HEK293T (cell line): ENCODE measurements at places on chromosomes 6 and 20.

DNA sequence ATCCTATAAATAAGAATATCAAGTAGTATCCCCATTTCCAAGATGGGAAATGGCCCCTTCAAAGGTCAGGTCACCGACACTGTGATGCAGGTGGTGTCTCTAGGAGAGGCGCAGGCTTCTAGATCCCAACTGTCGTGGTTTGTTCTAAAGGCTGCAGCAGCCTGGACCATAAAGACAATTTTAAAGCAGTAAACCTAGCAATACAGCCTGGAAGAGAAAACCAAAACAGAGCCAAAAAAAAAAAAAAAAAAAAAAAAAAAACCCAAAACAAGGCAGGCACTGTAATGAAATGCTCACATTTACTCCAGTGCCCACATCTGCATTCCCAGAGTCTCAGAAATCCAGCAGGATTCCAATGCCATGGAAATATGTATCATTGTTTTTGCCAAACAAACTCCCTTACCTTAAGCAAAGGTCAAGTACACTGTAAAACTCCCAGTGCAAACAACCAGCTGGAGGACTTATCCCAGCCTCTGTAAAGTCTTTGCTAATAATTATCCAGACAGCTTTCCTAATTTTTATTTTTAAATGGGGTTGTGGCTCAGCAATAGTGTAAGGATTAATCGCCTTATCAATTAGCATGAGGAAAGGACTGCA lies 98.2 kb downstream of the PSMG4 start:
- DNase-seq = no peak

- no peak for DNase-seq
These were observed 67.2 kb upstream of the SYNDIG1 start for GRCh38 chr20:24402188-24402587.

DNA sequence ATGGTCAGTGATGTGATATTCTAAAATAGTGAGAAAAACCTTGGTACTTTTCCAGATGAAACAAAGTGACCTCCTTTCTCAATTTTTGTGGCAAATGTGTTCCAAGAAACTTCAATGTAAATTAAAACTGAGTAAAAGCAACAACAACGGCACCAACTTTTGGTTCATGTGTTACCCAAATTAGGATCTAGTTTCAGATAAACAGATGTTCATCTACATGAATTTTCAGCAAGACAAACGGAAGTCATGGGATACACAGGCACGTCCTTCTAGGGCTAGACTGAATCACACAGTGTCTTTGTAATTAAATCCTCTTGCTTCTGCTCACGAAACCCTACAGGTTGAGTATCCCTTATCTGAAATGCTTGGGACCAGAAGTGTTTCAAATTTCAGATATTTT lies 915.2 kb downstream of the TFAP2A start:
- no peak for DNase-seq

GRCh38 chr20:2991532-2991931 lies 51.9 kb upstream of the GNRH2 start:
- no peak for DNase-seq

DNA sequence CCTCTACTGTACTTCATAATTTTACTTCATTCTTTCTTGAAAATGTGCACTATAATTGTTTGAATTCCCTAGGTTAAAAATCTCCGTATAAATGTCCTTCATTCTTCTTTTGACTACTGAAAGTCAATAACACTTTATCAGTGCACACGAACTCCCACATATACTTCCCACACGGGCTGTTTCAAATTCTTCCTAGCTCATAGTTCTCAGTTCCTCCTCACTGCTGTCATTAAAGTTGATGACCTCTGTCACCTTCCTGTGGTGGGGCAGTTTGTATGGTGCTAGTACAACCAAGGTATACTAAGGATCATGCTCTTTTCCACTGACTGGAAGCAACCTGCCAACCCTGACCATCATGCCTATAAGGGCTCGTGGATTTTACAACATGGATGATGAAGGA lies 40.0 kb upstream of the CD2AP start:
- no peak for DNase-seq

DNA sequence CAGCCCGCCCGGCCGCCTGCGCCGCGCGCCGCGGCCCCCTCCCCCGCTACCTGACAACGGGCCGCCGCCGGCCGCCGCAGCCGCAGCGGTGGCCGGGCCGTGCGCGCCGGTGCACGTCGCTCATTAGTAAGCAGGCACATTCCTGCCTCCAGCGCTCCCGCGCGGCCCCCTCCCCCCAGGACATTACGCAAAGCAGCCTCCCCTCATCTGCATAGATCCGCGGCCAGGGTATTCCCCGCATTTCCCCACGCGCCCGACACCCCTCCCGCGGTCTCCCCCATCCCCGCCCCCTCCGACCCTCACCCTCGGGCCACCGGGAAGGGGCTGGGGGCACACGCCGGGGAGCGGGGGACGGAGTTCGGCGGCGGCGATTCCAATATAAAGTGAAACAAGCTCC lies at the start of gene HIVEP2:
Gene HIVEP2, minus strand, starts transcription at position 128 of the 397 bp plus-strand sequence. CDS start 170,438 bp downstream, outside the sequence.
- peak; percentile 75 for DNase-seq

GRCh38 chr20:36273414-36274180 lies 32.5 kb upstream of the DLGAP4 start:
- DNase-seq = no peak

DNA sequence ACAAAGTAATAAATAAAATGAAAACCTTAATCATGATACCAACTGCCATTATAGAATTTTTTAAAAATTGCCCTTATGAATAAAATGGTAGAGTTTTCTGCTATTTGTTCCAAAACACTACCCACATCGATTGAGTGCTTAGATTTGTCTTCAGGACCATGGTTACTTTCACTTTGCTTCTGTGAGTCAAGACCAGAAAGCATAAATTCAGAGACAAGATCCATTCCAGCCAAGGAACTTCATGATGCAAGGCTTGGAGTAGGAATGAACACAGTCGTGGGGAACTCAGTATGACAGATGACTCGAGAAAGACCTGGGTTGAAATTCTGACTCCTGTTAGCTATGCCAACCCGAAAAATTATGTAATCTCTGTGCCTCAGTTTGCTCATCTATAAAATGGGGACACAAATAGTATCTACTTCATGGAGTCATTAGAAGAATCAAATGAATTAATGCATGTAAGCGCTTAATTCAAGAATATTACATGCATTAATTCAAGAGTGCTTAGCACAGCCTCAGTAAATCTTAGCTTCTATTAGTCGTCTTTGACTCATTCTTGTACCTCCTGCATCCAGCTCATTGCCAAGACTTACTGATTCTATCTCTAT lies 72.5 kb upstream of the MYLIP start:
- DNase-seq = no peak

- no peak for DNase-seq
These were observed 31.4 kb downstream of the GCLC start for GRCh38 chr6:53513519-53513966.

GRCh38 chr20:51625105-51625504 lies 82.6 kb upstream of the NFATC2 start:
- no peak for DNase-seq

- no peak for DNase-seq
These were observed 184.9 kb downstream of the TINAG start for GRCh38 chr6:54493138-54493537.

DNA sequence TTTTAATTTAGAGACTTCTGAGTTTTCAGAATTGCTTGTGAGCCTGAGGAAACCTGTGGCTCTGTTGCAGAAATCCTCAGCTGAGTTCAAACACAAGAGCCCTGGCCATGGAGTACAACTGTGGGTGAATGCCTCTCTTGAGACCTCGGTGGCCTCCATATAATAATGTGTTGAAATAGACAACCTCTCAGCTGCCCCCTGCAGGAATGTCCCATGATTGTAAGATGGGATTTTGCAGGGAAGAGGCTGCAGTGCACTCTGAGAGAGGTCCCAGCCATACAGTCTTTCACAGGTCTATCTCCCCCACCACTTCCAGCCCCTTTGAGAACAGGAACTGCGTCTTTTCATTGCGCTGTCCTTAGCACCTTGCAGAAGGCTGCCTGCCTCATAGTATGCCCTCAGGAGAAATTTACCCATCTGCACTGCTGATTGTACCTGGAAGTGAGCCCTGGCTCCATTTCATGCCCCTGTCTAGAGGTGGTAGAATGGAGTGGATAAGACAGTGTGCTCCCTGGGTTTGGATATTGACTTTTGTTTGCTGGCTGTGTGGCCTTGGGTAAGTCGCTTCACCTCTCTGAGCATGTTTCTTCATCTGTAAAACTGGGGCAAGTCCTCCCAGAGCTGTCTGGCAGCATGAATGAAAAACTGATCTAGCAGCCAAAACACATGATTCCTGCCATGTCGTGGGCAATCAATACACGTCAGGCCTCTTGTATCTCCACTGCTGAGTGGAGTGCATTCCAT lies 16.8 kb upstream of the CDH22 start:
- peak; percentile 66 for DNase-seq
